ENCODE measurements at places on chromosomes 6 and 20.

DNA sequence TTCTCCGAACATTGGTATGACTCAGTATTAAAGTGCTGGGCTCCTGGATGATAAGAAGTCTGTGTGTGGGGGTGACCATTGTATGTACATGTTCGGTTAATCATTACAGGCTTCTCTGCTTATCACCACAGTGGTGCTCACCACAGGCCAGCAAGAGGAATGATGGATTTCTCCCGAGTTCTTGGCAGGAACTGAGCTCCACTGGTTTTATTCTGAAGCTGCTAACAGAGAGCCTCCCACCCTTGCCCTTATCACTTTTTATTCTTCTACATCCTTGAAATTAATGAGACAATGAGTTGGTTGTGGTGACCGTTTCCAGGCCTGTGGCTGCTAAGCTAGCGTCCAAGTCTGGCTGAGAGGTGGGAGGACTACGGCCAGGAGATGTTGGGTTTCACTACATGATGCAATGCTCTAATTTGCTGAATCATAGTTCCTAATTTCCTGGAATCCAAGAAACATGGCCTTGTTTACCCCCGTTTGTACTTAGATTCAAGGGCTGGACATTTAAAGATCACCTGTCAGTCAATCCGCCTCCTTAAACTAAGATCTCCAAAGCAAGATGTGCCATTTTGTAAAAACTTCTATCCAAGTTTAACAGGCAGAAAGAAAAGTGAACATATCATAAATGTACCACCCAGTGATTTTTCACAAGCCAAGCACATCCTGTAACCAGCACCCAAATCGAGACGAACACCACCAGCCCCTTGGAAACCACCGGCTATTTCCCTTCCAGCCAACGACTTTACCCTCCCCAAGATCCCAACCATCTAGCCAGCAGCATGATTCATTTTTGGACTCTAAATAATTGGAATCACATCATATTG is 172.5 kb downstream of the FOXA2 start:
- DNase-seq, result no peak

DNA sequence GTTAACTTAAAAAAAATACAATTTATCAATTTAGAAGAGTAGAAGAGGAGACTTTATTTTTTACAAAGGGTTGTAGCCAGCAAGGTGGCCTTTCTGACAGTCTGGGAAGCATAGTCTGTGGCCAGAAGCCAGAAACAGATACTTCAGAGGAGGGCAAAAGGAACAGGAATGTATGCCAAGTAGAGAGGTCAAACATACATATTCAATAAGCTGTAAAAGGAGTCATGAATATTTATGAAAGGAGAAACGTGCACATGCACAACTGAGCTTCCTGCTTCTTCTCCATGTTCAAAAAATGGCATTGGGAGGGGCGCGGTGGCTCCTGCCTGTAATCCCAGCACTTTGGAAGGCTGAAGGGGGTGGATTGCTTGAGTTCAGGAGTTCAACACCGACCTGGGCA is 43.9 kb upstream of the FAM184A start:
- no peak for DNase-seq

DNA sequence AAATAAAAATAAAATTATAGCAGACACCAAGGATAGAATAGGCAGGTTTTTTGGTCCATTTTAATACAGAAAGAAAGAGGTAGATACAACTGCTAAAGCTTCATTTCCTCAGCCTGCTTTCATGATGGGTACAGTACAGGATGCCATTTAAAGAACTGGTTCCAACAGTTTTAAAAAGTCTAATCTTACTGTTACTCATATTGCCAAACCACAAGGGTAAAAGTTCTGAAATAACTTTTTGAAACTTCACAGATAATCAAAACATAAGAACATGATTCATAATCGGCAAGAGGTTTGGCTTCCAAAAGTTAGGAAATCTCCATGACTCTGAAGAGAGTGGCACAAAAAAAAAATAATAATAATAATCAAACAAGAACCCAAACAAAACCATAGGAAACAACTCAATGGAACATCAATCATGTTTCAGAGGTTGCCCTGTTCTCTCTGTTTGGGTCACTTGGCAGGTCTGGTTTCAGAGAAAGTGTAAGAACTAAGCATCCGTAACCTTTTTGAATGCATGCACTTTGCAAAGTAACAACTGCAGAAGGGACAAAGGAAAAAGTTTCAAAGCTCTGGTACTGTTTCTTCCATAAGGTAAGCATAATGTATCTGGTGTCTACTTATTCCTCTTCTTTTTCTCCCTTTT is 79.7 kb downstream of the SMLR1 start:
- no peak for DNase-seq

DNA sequence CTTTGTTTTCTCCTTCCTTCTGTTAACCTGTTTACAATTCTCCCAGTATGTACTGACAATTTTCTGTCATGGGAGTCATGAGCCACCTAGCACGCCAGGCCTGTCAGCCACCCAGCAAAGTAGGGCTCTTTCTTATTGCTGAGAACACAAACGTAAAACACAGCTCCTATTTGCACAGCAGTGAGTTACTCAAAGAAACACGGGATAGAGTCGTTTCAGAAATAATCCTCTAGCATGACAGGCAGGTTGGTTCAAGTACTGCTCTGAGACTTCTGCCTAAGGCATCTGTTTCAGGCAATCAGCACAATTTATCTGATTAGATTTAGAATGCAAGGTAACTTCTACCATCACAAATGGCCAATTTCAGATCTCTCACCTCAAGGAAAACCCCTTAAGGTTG is 88.8 kb downstream of the CD24 start:
- no peak for DNase-seq

DNA sequence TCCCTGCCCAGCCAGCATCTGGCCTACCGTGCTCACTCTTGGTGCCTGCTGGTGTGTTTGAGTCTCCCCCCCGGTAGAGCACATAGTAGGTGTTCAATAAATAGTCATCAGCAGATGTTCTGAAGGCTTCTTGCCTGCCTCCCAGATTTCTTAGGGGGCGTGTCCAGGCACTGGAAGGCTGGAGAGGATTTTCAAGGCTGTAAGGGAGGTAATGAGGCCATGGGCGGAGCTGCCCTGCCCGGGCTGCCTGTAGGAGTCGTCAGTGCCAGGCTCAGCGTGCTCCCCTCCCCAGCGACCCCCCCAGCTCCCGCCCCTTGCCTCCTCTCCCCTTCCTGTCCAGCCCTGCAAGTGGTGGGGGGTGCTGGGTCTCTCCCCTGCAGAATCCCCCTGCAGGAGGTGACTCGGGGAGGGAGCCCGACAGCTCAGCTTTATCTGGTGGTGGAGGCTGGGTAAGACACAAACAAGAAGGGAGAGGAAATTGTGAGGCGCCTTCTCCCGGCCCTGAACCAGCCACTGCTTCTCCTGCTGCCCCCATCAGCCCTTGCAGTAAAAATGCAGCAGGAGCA is 55.9 kb downstream of the BCAS4 start:
- DNase-seq, result no peak

DNA sequence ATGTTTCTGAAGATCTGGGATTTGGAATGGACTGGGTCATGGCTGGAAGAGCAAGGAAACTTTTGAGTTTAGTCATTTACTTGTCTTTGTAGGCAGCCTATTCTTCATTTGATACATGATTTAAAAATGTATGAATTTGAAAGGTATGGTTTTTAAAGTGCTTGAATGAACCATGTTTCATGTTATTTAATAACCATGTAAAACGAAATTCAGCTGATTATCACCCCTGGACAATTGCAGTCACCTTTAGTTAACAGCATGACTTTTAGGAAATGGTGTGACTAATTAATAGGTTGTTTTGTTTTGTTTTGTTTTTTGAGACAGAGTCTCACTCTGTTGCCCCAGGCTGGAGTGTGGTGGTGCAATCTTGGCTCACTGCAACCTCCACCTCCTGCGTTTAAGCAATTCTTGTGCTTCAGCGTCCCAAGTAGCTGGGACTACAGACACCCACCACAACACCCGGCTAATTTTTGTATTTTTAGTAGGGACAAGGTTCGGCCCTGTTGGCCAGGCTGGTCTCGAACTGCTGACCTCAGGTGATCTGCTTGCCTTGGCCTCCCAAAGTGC is 2.1 kb downstream of the STX11 start:
- DNase-seq, result no peak

DNA sequence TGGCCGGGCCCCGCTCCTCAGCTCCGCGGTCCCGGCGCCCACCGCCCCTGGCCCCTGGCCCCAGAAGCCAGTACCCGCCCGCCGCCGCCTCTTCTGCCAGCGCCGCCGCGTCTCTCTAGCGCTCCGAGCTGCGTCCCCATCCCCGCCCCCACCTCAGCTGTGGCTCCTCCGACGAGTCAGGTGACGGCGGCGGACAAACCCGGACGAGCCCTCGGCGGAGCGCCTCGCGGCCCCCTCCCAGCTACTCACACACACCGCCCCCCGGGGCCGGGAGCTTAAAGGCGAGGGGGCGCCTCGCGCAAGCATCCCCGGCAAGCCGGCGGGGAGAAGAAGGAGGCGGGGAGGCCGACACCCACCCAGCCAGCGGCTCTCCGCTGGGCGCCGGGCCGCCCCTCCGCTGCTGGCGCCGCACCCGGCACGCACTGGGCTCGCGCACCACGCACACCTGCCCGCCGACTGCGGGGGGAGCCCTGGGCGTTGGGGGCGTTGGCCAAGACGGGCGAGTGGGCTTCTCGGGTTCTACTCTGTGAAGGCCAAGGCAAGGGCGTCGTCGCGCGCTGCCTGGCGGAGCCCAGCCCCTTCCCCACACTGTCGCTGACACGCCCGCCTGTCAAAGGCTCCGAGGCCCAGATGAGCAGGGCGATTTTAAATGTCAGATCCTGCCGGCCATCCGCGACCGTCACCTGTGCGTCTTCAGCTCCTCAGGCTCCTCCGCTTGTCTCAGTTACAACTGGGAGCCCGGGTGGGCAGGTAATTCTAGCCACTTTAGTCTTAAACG is at the start of gene SNAP91:
TSS of gene SNAP91 (minus strand) at position 132 of the 778 bp plus-strand sequence. CDS start 1,174 bp downstream, outside the sequence.
- no peak for DNase-seq

- DNase-seq, result no peak
Measured at GRCh38 chr6:104699593-104700329, 160.0 kb downstream of the HACE1 start.

GRCh38 chr6:82083646-82084045 is 163.9 kb downstream of the IBTK start:
- no peak for DNase-seq

DNA sequence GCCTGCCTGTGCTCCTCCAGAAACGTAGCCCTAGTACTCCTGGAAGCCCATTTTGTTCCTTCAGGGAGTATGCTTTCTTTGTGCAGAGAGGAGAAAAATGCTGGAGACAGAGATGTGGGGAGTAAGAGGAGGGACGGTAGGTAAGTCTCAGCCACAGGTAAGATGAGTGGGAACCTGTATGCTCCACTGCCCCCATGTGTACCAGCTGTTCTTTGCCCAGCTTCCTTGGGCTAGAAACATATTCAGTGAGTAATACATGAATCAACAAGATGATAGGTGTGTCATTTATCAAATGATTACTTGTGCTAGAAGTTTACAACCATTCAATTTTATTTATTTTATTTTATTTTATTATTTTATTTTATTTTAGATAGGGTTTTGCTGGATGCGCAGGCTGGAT is 13.6 kb upstream of the CEP85L start:
- no peak for DNase-seq

DNA sequence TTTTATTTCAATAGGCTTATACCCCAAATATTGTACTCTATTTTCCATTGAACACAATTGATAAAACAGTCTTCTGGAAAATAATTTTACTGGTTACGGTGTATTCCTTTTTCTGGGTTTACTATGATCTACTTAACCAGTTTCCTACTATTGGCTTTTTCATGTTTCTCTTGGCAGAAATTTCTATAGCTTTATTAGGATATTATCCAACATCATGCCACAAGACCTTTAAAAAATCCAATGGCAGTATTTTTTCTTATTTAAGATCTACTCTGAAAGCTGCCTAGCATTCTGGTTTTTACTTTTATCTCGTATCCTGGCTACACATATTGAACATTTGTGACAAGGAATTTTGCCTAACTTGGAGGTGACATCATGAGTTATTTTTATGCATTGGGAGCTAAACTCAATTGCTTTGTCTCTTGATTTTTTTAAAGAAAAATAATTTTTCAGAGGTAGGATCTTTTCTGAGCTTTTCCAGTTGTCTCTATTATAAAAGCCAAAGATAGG is 45.5 kb downstream of the SLC9A8 start:
- no peak for DNase-seq

GRCh38 chr20:23050076-23050838 is 785 bp upstream of the THBD start:
- no peak for DNase-seq

- DNase-seq, result no peak
Measured at GRCh38 chr6:167092672-167093339, 30.1 kb upstream of the CCR6 start.

DNA sequence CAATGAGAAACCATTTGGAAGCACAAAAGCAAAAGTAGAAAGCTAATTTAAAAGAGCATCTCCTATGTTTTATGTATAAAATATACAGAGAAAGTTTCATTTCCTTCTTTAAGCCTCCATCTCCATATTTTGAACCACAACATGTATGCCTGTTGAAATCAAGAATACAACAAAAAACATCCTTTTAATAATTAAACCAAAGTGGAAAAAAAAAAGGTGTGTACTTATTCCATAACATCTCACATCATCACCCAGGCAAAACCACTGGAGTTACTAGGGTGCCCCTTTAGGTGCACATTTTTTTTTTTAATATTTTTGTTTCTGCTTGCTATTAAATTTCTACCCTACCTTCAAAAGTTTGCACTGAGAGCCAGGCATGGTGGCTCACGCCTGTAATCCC is 43.0 kb downstream of the EDN1 start:
- no peak for DNase-seq

DNA sequence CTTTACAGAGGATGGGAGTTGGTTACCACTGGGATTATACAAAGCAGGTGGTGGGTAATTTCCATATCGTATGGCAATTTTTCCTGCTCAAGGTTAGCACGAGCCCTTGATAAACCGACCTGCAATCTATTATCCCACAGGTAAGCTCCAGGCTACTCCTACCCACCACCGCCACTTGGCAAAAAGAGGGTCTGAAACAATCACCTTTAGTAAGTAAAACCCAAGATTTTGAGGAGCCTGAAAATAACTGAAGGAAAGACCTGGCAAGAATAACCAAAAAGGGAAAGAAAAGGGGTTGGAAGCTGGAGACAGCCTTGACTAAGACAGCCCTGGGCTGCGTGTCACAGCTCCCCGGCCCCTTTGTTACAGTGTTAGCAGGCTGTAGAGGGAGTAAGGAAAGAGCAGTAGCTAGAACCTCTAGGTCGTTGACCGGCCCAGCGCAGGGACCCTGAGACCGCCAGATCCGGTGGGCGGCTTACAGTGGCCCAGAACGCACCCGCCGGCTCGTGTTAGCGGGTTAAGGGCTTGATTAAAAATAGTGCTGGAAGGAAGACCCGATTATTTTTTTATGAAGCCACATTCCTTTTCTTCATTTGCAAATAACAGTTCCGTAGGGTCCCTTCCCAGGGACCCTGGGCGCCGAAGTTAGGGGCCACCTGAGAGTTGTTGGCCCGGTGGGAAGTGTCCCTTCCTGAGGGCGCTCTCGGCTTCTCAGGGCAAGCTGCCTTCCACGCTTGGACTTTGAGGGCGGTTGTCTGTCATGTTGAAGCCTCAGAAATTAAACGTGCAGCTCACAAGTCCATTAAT is 30.5 kb downstream of the TFAP2B start:
- no peak for DNase-seq

GRCh38 chr6:21522797-21523456 is 70.6 kb upstream of the SOX4 start:
- no peak for DNase-seq
